Stomach (tissue), 19 donors: ENCODE measurements at places on chromosomes 4 and X. TPM values are rescaled to one million over a fixed set of nuclear protein-coding genes. Genes with fewer than 3 reads are reported as not detected.

Gene ANXA3
- 145 TPM for polyA plus RNA-seq

Gene NAP1L2
- polyA plus RNA-seq, result 1.3 TPM

Gene SCML1
- 3.6 TPM for polyA plus RNA-seq

Gene BGN
- 10.5 TPM for polyA plus RNA-seq

Gene ZBTB49
- polyA plus RNA-seq, result 2.1 TPM

Gene CAPN6
- 1.1 TPM for polyA plus RNA-seq

Gene DCAF8L2
- polyA plus RNA-seq, result not detected

Gene NUDT10
- 1.3 TPM for polyA plus RNA-seq

Gene MAGEA4
- polyA plus RNA-seq, result not detected

Gene CTAG1A
- not detected for polyA plus RNA-seq
